WTC11 (cell line): ENCODE measurements at places on chromosomes 12 and 14.
A peak's percentile ranks its signal among the peaks of the same experiment; 100 is the strongest.

- no peak for DNase-seq
Measured at GRCh38 chr14:96197163-96197852, 7.3 kb upstream of the BDKRB2 start.

DNA sequence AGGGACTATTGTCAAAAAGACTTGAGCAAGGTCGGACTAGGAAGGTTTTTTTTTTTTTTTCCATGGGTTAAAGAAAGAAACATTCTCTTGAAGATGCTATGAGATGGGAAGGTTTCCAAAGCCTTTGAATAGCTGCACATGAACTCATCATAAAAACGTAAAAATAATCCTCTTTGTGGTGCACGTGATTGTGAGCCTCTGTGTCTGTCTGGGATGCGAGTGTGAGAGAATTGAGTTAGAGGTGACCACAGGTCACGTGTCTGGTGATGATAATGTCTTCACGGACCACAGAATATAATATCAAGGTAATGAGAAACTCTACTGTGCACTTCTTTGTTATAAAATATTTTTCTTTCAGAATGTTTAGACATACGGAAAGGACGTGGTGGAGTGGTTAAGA lies 24.3 kb upstream of the ADGRD1 start:
- no peak for DNase-seq

DNA sequence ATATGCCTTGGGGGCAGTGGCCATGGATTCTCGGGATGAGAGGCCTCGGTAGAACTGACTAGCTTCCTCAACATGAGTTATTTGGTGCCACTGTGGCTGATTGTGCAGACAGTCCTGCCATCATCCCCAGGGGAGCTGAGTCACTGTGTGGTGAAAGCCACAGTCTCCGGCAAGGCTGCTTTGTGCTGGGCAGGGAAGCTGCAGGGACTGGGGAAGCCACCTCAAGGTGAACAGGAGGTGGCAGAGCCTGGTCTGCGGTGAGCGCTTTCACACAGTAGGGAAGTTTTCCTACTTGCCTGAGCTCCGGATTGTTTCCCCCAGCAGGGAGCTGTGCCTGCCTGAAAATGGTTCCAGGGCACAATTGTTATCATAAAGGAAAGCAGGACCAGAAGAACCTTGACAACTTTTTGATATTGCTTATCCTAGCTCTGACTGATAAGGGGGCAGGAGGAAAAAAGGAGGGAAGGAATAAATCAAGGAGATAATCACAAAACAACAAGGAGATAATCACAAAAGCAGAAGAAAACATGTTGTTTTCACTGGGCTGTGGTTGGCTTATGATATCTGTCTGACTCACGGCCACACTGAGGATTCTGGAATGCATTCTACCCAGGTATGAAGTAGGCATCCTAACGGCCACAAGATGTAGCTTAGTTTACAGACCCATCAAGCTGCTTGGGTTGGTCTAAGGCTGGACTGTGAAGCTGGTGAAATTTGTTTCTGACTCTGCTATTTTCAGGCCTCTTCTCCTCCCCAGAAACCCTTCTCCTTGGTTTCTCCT lies 32.2 kb upstream of the GNG2 start:
- no peak for DNase-seq

- peak; percentile 88 for DNase-seq
Measured at GRCh38 chr14:59507063-59507751, 22.9 kb downstream of the JKAMP start.

GRCh38 chr12:119989731-119990381 lies 820 bp downstream of the BICDL1 start:
- peak; percentile 87 for DNase-seq

DNA sequence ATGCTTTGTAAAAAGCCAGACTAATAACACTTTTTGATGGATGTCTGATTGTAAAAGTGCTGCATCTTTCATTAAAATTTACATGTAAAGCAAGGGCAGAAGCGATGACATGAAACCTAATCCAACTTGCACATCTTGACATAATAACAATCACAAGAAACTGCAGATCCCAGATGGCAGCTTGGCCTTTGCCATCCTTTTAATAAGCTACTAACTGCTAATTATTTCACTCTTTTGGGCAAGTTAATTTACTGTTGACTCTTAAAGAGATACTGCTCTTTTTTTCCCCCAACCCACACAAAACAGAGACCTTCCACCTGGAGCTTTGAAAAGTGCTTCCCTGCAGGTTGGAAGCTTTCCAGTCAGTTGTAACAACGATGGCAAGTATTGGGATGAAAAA lies 137.5 kb downstream of the NRXN3 start:
- no peak for DNase-seq

- DNase-seq: no peak
Measured at GRCh38 chr12:32877601-32878459, 18.7 kb downstream of the PKP2 start.

GRCh38 chr12:5227708-5228373 lies 184.2 kb downstream of the KCNA5 start:
- DNase-seq: no peak

- no peak for DNase-seq
Measured at GRCh38 chr14:104194016-104194415, 55.6 kb downstream of the KIF26A start.

DNA sequence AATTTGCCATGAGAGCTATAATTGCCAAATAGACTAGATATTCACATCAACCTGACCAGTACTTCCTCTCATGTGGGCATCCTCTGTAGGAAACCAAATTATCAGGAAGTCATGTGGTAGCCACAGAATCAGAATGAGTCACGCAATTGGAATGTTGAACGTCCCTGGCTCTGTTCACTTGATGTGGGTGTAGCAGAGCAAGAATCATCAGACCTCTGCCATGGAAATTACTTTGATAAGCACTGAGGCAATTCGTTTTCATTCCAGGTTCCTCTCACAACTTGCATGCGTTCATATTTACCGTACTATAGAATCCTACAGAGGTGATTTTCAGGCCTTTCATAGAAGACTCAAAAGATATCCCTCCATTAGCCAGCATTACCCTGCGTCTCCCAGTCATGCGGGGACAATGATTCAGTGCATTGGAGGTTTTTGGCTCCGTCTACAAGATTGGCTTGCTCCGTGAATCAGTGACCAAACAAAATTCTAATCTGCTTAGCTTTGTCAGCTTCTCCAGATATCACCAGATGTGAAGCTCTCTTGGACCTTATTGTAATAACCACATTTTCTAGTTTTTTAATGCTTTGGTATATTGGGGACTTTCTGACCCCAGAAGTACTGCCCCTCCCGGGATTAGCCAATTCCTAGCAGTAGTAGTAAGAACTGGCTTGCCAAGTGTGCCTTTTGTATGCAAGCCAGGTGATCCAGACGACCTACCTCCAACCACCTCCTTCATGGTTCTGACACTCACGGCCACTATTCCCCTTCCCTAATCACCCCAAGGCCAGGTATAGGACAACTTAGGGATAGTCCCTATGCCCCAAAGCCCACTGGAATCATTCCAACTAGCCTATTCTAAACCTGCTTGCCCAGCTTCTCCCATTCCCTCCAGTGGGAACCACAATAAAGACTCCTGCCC lies 133.4 kb downstream of the KICS2 start:
- no peak for DNase-seq

- no peak for DNase-seq
Measured at GRCh38 chr12:65765436-65765813, 58.9 kb upstream of the HMGA2 start.

GRCh38 chr12:131608740-131609690 lies 101.9 kb upstream of the SFSWAP start:
- DNase-seq: peak; percentile 82

- no peak for DNase-seq
Measured at GRCh38 chr12:53862831-53863230, 75.8 kb upstream of the HOXC13 start.

GRCh38 chr12:28232211-28232928 lies 42.1 kb downstream of the CCDC91 start:
- DNase-seq: no peak

DNA sequence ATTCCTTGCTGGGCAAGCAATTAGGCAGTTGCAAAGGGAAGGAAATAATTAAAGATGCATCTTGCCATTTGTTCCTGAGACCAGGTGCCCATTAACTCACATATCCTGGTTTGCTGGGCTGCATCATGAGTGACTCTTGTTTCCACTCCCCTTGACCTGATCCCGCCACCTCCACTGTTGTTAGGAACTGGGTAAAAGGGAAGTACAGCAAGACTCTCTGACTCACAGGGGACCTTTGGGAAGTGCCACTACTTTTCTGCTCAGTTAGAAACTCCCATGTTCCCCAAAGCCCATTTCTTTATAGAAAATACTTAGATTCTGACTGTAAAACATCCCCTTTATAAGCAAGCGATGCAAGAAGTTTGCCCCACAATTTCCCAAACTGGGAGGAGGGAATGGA lies 186.0 kb upstream of the BCL2L14 start:
- no peak for DNase-seq

DNA sequence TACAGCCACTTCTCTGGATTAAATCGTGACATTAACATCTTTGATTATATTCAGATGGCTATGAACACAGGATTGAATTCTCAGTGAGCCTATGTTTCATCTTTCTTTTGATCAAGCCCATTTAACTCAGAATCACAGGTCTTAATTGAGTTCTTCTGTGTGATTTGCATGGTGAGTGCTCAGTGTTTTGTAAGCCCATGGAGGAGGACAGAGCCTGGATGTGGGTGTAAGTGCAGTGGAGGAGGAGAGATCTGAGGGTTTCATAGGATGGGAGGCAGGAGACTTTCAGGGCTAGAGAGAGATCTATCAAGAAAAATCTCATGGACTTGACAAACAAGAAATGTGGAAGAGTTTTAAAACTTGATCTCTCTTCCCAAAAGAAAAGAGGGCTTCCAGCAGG lies 5.3 kb upstream of the TESPA1 start:
- no peak for DNase-seq

- DNase-seq: peak; percentile 78
Measured at GRCh38 chr12:108611884-108612415, 14.1 kb upstream of the TMEM119 start.

DNA sequence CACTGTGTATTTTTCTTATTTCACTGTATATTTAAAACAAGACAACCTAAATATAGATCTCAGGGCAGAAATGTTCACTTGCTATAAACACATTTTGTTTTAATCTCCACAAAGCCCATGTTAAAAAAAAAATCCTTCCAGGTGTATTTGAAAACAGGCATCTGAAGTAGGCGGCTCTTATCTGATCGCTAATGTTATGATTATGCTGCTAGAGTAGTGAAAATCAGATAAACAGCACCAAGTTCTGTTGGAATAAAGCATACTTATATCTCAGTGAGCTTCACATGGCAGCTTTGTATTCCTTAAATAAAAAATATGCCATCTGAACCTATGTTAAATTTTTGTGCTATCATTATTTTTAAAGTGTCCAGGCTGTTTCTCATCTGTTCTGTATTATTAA lies 47.6 kb upstream of the PZP start:
- no peak for DNase-seq

DNA sequence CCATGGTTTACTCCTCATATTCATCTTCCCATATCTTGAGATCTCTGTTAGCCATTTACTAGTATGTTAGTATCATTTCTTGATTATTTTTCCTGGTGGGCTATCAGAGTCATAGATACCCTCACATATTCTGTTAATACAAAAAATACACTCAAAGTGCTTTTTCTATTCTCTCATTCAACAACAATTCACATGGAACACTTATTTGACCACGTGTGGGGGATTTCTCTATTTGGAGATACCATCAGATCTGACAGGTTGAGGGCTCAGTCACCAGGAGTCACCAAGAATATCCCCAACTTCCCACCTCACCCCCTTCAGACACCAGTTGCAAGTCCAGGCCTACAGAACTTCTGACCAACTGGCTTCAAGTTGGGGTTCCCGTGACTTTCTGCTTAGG lies 51.9 kb upstream of the A2ML1 start:
- DNase-seq: no peak

- peak; percentile 7 for DNase-seq
Measured at GRCh38 chr14:104144911-104145825, 6.8 kb downstream of the KIF26A start.

DNA sequence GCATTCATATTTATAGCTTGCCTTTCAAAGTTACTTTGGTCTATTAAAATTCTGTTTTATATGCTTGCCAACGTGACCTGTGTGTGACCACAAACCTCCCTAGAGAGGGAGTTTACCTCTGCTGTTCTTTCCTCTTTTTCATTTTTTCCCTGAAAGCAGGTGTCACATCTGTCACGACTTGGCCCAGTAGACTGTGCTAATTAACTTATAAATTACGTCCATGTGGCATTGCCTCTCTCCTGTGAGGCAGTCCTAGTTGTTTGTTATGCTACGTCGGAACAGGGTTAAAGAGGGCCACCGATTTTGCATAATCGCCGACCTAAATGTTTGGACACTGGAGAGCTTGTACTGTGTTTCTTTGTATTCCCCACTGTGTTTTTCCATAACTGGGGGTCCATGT lies 343.9 kb upstream of the FLRT2 start:
- no peak for DNase-seq

DNA sequence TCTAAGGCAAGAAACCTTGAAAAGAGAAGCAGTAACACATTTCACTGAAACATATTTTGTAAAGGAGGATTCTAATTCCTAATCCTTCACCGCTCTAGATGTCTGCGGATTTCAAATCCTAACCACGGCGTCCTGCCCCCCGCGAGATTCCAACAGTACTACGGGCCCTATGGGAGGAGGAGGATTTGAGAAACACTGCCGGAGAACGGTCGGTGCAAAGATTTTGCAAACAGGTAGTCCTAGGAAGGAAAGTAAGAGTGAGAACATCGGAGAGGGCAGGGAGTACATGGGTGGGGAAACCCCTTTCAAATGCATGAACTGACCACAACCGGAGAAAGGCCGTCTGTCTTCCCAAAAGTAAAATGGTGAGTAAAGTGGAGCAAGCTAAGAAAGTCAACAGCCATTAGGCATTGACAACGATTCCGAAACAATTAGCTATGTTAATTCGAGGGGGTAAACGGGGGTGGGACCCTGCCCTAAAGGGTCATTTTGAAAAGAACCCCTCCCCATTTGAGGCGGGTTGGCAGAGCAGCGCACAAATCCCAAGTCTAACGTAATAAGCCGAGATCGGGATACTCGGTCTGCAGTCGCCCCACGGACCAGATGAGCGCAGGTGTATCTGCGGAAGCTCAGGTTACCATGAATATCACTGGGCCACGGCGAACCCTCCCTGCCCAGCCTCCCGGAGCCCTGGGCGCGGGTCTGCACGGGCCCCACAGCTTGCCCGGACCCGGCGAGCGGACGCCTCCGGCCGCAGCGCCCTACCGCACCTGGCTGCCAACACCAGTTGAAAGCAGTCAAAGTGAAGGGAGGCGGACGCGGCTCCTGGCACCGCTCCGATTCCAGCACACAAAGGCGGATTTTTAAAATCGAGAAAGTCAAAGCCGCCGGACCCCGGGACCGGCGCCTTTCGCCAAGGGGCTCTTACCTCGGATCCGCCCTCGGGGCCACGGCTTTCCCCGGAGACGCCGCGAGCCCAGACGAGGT lies 662 bp downstream of the EPS8 start:
- DNase-seq: peak; percentile 59

GRCh38 chr12:27573972-27574371 lies 50.0 kb downstream of the PPFIBP1 start:
- DNase-seq: no peak
